GM23338 (cell line): ENCODE measurements at places on chromosomes 1 and 21. TPM values are rescaled to one million over a fixed set of nuclear protein-coding genes. Genes with fewer than 3 reads are reported as not detected.

TAL1 gene
- total RNA-seq: not detected in 2 replicates

OLFML3 gene
- 69.9 and 73.6 TPM in 2 replicates for total RNA-seq

DNA sequence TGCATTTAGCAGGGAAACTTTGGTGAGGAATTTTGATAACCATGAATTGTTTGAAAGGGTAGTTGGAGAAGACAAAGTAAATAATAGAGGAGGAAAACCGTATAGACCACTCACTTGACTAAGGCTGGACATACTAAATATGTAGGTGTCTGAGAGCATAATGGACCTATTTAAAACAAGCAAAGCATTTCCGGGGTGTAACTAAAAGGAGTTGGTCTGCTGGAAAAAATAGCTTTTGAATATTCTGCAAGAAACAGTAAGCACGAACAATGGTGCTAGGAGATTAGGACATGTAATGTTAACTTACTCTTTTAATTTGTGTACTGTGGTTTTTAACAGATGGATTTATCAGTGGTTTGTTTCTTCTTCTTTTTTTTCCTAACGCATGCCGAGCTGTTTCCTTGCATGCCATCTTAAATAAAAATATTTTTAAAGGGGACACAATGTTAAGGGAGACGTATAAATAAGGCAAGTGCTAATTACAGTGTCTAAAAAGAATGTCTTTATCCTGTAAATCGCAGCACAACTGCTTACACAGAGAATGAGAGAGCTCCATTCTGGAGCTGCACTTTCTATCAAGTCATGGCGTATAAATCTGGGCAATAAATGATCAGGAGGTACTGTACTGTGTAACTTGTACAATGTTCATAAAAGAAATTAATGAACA lies 492.1 kb downstream of the LMO4 start:
- DNase-seq: no peak

CNKSR1 gene
- total RNA-seq: 11.3 and 12.5 TPM in 2 replicates

GRCh38 chr21:43894206-43894577 lies 29.2 kb downstream of the AGPAT3 start:
- DNase-seq: no peak

GRCh38 chr21:29418813-29419212 lies 120.1 kb downstream of the BACH1 start:
- no peak for DNase-seq

- no peak for DNase-seq
These were observed 3.1 kb downstream of the C1orf162 start for GRCh38 chr1:111476761-111477309.

BSND gene
- 0.47 and 1.4 TPM in 2 replicates for total RNA-seq

VSIG8 gene
- not detected in 2 replicates for total RNA-seq

STXBP3 gene
- total RNA-seq: 34.0 and 37.4 TPM in 2 replicates

TGFB2 gene
- 0.19 and 1.4 TPM in 2 replicates for total RNA-seq

DNA sequence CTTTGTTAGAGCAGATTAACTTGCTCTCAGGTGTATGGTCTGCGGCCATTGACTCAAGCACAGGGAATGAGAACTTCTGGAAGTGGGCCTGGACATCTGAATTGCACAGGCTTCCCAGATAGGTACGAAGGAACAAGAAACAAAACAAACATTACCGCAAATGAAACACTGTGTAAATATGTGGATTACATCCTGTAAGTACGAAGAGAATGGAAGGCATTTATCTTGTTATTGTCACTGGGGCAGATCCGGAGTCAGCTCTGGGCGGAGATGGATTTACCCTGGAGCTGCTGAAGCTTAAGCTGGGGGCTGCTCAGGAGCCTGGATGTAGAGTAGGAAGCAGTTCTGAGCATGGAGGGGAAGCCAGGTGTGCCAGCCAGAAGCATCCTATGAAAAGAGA lies 6.8 kb downstream of the HES2 start:
- DNase-seq: no peak

DNA sequence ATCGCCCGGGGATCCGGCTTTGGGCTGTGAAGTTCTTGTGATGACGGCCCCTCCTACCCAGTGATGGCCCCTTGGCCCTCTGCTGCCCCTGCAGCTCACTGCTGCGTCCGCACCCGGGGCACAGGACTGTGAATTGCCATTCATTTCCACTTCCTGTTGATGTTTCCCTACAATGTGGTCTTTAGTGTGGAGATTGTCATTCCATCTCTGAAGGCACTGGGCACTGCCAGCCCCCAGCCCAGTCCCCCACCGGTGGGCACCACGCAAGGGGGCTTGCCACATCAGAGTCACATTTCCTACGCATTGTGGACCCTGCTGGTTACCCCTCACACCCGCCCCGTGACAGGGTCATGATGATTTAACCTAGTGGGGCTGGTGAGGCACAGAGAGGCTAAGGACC lies 2.5 kb upstream of the MX2 start:
- DNase-seq: peak; percentile 67

DNA sequence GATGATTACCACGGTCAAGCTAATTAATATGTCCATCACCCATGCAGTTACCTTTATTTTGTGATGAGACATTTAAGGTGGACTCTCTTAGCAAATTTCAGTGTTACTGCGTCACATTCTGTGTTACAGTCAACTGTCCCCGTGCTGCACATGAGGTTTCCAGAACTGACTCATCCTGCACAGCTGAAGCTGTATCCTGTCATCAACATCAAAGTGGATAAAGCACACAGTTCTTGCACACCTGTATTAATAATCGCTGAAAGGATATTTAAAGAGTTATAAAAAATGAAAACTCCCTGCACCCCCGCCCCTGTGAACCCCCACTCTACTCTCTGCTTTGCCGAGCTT lies 3.4 kb upstream of the KRTAP10-5 start:
- no peak for DNase-seq

- DNase-seq: no peak
These were observed 607.0 kb downstream of the AGBL4 start for GRCh38 chr1:49416758-49417157.

DNA sequence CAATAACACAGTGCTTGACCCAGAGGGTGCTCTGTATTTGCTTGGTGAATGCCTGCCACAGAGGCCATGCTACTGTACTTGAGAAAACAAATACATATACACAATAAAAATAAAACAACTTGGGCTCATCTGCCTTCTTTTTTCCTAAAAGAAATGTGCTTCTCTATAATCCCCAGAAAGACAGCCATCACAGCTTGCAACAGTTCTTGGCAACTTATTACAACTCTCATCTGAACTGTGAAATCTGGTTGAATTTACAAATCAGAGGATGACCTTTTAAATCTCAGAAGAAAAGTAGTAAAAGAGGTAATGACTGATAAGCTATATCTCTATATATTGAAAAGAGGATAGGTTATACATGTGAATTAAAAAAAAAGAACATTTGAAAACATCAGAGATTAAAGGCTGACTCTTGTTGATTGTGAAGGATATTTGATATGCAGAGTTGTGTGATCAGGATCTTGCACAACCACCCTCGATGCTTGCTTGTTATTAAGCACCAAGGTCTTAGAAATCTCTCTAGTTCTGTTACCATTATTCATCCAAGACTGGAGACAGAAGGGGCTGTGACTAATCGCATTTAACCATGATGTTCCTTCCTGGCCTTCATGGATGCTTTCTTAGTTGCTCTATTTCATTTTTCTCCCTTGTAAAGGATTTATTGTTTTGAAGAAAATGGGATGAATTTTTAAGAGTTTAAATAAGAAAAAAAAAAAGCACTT lies 213.4 kb downstream of the APP start:
- DNase-seq: no peak

ZFP69B gene
- total RNA-seq: 10.0 and 10.8 TPM in 2 replicates

DNA sequence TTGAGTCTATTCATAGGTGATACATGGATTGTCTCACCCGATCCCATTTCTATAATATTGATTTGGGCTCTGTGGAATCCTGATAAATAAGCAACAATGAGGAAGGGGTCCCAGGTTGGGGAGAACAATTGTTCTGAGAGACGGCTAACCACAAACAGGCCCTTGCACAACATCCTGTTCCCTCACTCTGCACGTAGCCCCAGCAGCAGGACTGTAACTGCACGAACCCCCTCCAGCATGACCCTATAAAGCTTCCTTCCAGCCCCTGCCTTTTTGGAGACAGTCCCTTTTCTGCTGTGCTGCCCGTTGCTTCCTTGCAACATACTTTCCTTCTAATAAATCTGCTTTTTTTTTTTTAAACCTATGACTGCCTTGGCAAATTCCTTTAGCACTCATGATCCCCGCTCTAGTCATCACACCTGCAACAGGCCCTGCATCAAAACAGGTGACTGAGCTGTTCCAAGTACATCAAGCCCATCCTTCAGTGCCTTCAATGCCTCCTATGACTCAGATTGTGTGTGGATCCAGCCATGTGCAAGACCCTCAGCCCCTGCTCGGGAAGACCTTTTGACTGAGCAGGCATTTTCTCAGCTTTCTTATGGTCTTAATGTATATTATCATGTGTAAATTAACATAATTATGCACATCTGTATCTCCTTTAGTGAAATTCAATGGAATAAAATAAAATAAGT lies 63.7 kb upstream of the B3GALNT2 start:
- DNase-seq: no peak

- no peak for DNase-seq
These were observed 2.1 kb downstream of the CAPZB start for GRCh38 chr1:19483261-19483660.

DNA sequence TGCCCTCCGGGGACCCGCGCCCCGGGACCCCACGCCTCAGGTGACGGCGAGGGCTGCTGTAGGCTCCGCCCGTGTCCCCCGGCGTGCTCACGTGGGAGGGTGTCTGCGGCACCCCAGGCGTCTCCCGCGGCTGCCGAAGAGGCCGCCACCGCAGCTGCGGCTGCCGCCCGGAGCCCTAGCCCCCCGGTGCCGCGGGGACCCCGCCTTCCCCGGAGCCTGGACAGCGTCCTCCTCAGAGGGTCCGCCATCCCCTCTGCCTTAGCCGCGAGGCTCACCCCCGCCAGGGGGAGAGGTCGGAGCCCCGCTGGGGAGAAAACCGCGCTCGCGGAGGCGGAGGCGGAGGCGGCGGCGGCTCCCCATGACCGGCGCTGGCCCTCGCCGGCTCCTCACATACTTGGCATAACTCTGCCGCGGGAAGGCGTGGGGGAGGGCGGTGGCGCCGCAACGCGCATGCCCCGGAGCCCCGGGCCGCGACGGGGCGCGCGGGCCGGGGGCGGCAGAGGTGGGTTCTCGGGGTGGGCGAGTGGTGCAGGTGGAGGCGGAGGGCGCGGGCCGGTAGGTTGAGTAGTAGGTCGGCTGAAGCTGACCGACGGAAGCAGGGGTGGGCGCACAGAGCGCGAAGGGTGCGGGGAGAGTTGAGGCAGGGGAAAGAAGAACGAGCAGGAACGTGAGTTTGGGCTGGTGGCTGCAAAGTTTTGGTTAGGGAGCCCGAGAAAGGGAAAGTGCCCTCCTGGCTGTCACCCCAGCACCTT lies 700 bp upstream of the SYDE2 start:
- peak; percentile 91 for DNase-seq

GRCh38 chr1:207502726-207503125 lies 6.8 kb downstream of the CR1 start:
- DNase-seq: no peak

DNA sequence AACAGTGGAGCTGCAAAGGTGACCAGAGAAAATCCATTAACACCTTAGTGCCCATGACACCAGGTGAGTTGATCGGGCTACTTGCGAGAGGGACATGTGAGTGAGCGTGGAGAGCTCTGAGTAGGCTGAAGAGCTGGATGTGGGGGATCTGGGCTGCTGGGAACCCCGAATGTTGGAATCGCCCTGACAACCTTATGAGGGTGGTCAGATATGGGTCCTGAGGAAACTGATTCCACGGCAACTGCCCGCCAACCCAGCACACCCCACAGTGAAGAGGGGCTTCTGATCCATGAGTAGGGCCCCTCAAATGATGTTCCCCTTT lies 705 bp upstream of the QSOX1 start:
- no peak for DNase-seq

SH2D1B gene
- not detected in 2 replicates for total RNA-seq

DNA sequence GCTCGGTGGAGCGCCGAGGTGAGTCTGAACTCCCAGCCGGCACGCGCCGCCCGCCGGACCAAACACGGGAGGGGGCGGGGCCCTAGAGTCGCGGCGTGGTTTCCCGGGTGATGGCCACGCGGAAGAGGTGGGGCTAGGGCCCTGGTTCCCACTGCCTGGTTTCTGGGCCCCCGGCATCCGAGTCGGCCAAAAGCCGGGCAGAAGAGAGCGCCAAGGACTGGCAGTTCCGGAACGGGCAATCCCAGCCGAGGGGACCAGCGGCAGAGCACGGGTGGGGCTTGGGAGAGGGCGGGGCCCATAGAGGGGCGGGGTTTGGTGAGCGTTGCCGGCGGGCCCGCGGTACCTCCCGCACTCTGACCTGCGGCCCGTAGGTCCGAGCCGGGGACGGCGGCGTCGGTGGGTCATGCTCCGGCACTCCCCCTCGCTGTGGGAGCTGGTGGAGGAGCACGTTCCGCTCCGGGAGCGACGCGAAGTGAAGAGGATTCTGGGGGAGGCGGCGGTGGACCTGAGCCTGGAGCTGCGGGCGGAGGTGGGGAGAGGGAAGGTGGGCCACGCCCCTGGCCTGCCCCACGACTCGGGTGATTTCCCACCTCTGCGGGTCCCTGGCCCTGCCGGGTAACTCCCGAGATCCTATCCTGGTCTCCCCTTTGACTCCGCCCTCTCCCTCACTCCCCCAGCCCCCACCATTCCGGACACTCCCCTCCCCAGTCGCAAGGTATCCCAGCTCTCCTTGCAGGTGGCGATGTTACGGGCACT lies at the start of gene CCDC24:
CCDC24 (plus strand) TSS at position 124 of the 756 bp plus-strand sequence; CDS start at position 404, 280 bp downstream.
- DNase-seq: peak; percentile 85

DNA sequence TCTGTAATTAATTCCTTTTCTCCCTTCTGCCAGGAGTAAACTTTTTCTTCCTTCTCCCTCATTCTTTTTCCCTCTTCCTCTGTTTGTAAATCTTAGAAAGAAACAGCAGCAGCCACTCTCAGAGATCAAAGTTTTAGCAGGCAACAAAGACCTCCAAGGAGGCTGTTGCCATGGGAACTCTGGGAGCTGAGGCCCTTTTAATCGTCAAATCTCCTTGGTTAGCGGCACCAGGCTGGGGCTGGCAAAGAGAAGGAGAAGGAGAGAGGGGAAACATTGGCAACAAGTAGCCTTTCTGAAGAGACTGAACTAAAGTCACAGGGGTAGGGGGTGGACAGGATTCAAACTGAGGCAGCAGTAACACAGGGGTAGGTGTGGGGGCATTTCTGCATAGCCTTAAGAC lies 25.2 kb downstream of the ILDR2 start:
- DNase-seq: peak; percentile 78

DNA sequence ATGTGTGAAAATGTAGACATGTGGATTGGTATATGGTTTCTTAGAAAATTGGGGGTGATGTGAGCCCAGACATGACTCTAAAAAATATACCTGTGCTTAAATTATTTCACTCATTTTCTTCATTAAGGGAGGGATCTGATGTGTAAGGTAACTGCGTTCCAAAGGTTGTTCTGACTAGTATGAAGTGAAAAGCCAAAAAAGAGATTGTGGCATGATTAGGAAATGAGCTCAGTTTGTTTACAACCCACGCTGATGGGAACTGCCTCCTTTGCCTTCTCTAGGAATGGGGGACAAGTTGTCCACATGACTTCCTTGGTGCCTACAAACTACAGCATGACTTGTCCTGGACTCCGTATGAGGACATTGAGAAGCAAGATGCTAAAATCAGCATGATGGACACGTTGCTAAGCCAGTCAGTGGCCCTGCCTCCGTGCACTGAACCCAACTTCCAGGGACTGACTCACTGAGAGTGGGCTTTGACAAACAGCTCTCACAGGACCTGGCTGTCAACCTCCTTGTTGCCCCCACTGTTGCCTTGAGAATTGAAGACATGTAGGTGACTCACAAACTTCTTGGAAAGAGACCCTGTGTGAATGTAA lies 8.0 kb downstream of the C1orf50 start:
- DNase-seq: no peak
